ENCODE measurements at places on chromosomes 6 and 20.

DNA sequence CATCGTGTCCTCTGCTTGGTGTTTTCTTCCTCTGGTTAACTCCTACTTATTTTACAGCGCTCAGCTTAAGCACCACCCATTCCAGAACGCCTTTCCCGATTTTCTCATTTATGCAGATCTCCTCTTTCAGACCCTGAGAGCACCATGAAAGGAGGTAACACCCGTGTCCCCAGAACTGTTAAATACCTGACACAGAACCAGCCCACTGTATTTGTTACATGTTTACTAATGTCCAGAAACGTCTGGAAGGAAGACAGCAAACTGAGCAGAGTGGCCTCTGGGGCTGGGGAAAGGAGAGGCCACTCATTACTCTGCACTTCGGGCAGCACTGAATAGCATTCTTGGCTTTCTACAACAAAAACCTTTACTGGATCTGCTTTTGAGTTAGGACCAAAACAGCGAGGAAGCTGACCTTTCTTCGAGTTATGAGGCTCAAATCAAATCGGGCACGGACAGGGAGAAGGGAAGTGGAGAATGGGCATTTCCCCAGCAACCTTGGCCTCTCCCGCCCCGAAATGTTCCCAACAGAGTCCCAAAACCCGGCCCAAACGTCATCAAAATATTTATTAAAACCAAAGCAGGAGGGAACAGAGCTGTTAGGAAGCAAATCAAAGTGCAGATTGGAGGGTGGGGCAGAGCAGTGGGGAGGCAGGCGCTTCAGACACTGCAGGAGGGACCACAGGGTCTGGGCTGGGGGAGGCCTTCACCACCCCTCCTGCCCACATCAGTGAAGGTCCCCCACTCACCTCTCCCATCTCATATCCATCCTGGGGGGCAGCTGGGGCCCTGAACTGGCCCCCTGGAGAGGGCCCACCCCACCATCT, 1.1 kb upstream of the NECAB3 start:
- DNase-seq = no peak

GRCh38 chr6:153012856-153013255, 10.3 kb upstream of the MTRF1L start:
- no peak for DNase-seq

DNA sequence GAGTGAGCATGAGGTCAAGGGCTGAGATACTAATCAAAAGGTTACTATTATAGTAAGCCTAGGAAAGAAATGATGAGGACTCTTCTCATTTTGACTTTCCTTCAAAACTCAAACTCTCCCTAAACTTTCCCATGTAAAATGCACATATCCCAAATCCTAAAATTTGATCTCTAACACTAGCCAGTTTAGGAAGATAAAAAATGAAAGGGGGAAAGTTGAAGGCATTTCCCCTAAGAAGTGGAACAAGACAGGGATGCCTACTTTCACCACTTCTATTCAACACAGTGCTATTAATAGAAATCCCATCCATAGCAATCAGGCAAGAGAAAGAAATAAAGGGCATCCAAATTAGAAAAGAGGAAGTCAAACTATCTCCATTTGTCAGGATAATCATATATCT, 2.9 kb upstream of the CALHM5 start:
- no peak for DNase-seq

GRCh38 chr20:51542033-51542570, 417 bp downstream of the NFATC2 start:
- peak; percentile 89 for DNase-seq

- no peak for DNase-seq
These were observed 90.7 kb downstream of the CDH22 start for GRCh38 chr20:46217583-46217982.

DNA sequence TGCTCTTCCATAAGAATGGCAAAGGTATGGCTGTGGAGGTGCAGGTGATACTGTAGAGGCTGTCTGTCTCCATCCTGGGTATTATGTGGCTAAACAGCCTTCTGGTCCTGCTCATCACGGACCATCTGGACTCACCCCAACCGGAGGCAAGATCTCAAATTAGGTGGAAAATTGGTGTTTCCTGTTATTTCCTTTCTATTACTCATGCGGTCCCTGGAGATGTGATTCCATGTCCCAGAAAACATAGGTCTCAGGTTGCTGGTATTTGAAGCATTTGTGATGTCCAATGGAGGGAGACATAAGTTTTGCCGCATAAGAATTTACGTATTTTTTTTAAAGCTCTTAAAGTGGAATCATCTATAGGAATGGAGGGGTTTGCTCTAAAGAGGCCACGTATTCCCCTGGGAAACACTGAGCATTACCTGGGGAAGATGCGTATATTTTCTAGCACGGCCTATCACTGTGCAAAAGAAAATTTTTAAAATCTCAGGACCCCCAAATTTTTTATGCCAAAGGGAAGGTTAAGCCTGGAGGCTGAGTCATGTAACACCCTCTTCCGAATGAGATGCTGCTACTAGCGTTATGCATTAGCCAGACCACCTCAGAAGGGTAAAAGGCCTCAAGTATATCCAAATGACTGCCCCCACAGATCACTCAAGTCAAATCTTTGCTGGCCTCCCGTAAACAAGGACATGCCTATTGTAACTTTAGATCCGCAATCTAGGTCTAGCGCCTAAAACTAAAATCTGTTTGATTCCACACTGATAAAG, 22.4 kb upstream of the PBOV1 start:
- DNase-seq = no peak

DNA sequence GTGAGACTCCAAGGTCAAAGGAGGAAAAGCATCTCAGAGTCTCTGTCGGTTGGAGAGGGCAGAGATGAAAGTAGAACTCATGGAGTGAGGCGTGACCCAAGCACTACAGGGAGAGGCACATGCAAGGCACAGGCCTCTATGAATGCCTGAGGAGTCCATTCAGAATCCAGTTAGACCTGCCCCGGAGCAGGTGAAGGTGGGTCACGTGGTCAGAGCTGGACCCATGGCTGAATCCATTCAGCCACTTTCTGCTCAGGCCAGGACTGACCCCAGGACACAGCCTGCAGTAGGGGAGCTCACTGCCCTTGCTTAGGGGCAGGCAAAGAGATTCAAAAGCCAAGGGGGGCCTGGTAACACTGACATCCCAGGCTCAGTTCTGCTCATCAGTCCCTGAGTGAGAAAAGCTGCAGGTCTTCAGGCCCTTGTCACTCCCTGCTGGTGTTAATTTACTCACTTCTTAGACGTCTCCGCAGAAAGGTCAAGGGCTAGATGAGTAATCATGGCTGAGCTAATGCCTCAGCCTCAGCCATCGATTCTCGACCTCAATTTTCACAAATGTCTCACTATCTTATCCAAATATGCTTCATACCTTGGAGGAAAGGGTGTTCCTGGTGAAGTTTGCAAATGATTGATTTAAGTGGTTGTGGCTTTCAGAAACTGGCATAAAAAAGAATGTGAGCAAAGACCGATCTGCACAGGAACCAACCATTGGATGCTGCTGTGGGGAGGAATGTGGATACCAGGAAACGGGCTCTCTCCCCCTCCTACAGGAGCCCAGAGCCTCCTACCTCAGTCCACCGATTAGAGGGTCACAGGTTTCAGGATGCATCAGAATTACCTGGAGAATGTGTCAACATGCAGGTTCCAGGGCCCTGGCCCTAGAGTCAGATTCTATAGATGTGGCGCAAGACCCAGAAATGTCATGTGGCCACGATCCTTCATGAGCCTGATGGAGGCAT, 584.4 kb downstream of the PTPRT start:
- no peak for DNase-seq
